M059J (cell line): ENCODE measurements at places on chromosomes 5 and 9. TPM values are rescaled to one million over a fixed set of nuclear protein-coding genes. Genes with fewer than 3 reads are reported as not detected.

PCDHGA3 gene
- 0.49 TPM in 1 of 2 replicates, not detected in the other for total RNA-seq

TTC39B gene
- 5.8 and 7.5 TPM in 2 replicates for total RNA-seq

NXNL2 gene
- 0.52 TPM in 1 of 2 replicates, not detected in the other for total RNA-seq

C9orf153 gene
- not detected in 2 replicates for total RNA-seq

PCDHGA5 gene
- total RNA-seq, result 0.02 and 0.10 TPM in 2 replicates

TRAF1 gene
- 4.9 and 5.7 TPM in 2 replicates for total RNA-seq

FOXD4L4 gene
- total RNA-seq, result 0.07 TPM in 1 of 2 replicates, not detected in the other

NUTM2G gene
- total RNA-seq, result not detected in 2 replicates

ZBED3 gene
- total RNA-seq, result 0.64 and 0.99 TPM in 2 replicates

MYORG gene
- total RNA-seq, result 1.5 and 3.6 TPM in 2 replicates

NDUFA8 gene
- 69.3 and 93.4 TPM in 2 replicates for total RNA-seq

ARL14EPL gene
- 0.37 TPM in 1 of 2 replicates, not detected in the other for total RNA-seq
